GM12878 (cell line): ENCODE measurements at places on chromosomes 11 and 22.

DNA sequence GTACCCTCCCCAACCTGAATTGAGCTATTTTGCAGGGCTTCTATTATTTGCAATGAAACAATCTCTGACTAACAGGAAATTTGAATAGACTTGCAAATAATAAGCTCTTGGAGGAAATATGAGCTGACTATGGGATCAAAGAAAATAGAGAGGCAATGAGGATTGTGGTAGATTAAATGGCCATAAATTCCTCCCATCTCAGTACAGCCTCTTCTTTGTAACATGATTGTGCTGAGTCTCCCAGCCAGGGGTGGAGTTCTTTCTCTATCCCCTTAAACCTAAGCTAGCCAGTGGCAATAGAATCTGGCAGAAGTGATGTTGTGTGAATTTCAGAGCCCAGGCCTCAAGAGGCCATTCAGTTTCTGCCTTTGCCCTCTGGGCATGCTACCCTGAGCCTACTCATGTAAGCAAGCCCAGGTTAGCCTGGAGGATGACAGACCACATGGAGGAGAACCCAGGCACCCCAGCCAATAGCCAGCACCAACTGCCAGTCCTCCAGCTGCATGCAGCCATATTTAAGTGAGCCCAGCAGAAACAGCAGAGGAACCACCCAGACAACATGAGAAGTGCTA, 86.8 kb upstream of the TP53I11 start:
- no peak for DNase-seq

- no peak for DNase-seq
Observed at GRCh38 chr11:100791103-100791502, 104.0 kb downstream of the ARHGAP42 start.

DNA sequence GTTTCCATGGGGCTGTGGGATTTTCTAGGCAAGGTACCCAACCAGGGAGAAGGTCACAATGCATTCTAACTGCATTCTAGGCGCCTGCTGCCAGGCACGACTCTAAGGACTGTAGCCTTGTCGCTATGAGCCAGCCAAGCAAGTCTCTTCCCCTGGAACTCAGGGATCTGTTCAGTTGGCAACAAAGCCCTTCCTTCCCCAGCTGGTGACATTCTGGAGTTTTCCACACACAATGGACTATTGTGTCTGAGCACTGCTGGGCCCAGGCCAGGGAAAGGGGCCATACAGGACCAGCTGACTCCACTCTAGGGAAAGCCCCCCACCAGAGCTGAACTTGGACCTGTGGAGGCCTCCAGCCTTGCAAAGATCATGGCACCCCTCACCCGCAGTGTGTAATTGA, 116.8 kb downstream of the RRAS2 start:
- no peak for DNase-seq

GRCh38 chr22:28443526-28443876, 236.1 kb downstream of the TTC28 start:
- DNase-seq: no peak
